ENCODE measurements at places on chromosomes 4 and X. TPM values are rescaled to one million over a fixed set of nuclear protein-coding genes. Genes with fewer than 3 reads are reported as not detected.
A peak's percentile ranks its signal among the peaks of the same experiment; 100 is the strongest.

DNA sequence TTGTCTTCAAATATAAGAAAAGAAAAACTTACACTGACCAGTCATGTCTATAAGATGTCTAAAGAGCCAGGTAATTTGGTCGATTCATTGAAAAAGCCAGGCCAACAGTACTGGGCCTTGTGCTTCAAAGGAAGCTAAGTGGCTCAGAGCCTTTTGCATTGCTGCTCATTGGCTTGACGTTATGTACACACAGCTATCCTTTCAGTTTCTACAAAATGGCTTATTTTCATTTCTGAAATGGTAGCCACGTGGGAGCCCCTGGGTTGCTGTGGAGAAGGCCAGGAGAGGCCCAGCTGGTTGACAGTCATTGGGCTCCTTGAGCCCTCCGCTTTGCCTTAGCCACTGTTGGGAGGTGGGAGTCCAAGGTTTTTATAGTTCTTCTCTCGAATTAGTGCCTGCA is 199.1 kb upstream of the CXorf66 start:
- no peak for DNase-seq

DNA sequence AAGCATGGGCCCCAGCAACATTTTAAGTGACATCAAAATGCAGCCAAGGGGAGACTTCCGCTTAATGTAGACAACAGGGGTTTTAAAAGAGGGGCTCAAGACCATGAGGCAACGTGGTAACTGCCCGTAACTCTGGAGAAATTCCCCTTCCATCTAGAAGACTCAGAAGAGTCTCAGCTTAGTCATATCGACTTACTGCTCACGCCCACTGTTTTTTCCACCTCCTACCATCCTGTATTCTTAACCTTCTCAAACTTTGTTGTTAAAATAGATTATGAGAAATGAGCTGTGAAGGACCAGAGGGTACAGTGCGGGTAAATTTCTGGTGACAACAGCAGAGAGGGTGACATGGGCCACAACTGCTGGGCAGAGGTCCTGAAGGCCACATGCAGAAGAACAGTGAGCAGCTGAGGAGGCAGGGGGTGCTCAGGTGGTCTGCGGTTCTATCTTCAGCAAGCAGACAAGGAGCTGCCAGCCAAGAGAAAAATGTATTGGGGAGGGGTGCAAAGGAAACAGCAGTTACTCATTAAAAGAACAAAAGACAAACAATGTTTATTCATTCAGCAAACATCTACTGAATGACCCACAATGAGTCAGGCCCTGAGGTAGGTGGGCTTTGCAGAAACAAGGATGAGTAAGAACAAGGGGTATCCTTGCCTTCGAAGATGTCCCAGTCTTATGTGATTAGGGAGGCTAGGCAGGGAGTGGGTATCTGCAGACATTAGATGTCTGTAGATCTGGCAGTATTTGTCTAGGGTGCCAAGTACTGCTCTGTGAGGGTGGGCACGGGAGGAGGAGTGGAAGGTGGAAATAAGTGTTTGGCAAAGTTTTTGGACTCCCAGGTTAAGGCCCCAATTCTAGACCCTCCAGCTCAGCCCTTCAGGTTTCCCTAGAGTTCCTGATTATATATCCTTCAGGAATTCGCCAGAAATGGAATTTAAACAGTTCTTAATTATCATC is 175.3 kb downstream of the TSPAN5 start:
- DNase-seq, result no peak

GRCh38 chrX:103539695-103540094 is 20.4 kb upstream of the RAB40A start:
- no peak for DNase-seq

GRCh38 chr4:13322681-13323101 is 161.4 kb downstream of the RAB28 start:
- DNase-seq, result no peak

- DNase-seq, result no peak
Observed at GRCh38 chrX:118231464-118231863, 114.4 kb upstream of the WDR44 start.

DNA sequence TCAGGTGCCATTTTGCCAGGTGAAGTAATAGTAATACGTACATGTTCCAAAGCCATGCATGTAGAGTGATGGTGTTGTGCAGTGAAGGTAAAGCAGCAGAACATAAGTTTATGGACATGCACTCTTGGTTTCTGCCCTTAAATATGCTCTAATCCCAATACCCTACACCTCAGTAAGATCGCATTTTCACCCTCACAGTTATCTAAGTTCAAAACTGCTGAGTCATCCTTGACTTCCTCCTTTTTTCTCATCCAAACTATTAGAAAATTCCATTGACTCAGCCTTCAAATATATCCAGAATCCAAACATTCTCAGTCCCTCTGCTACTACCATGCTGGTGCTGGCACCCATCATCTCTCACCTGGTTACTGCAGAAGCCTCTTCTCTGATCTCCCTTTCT is 652.9 kb upstream of the IGFBP7 start:
- no peak for DNase-seq

GRCh38 chr4:148118633-148119032 is 323.6 kb downstream of the NR3C2 start:
- no peak for DNase-seq

GRCh38 chrX:821327-822107 is 190.9 kb downstream of the SHOX start:
- DNase-seq, result no peak

DNA sequence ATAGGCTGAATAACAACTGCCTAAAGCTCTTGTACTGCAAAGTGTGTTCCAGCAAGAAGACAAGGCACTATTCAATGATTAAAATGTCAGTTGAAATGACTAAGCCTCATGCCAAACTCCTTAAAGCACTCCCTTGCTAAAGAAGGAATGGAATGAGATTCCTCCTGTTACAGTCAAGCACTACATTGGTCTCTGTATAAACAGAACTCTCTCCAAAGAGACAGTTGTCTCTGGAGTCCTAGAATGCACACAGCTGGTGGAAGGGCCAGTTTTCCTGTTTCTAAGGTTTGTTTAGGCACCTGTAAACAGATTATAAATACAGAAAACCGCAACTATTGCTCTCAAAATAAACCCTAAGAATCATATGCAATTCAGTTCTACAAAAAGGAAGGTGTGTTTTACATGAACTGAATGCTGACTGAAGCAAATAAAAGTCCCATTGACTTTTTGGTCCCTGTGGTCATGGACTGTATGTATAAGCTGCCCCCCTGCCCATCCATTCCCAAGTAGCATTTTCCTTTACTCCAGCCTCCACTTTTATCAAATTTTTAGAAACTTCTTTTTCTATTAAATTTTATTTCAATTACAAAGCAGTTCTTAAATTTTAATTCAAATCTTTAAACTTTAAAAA is 47.0 kb downstream of the FAT1 start:
- no peak for DNase-seq

DNA sequence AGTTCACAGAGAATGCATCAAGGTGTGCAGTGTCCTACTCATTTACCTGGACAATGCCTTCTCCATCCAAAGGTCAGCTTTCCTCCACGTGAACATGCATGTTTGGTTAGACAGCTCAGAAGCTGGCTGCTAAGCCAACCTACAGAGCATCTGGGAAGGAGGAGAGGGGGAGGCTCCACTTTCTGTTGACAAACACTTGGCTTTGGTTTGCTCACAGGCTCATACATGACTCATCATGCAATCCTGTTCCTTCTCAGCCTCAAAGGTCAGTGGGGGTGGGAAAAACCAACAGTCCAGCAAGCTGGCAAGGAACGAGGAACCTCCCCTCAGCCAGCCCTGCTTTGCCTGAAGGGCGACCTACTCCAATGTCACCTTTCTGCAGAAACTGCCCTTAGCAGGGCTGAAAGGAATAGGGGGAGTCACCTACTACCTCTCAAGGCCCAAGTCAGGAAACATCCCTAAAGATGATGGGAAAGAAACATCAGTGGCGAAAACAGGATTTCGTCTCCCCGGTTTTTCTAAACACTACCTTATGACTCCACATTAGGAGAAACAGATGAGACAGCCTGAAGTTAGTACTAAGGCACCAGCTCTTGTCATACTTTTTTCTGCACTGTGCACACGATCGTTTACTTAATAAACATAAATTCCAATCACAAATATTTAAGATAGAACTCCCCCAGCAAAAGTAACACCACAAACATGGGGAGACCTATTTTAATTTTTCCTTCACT is 37.9 kb downstream of the RELL1 start:
- peak; percentile 86 for DNase-seq

- DNase-seq, result no peak
Observed at GRCh38 chr4:10354746-10355145, 102.5 kb downstream of the ZNF518B start.

DNA sequence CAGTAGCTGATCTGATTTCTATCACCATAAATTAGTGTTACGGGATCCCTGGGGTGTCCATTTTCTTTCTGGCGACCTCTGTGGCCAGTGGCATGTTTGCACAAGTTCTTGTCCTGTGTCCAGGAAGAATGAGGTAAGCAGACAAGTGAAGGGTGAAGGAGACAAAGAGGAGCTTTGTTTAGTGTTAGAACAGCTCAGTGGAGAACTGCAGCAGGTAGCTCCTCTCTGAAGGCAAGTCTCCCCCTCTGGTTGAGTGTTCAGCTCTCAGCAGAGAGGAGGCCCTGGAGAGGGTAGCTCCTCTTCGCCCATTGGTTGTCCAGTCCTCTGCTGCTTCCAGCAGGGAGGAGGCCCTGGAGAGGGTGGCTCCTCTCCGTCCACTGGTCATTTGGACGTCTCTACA is 47.2 kb downstream of the DMP1 start:
- DNase-seq, result no peak

DNA sequence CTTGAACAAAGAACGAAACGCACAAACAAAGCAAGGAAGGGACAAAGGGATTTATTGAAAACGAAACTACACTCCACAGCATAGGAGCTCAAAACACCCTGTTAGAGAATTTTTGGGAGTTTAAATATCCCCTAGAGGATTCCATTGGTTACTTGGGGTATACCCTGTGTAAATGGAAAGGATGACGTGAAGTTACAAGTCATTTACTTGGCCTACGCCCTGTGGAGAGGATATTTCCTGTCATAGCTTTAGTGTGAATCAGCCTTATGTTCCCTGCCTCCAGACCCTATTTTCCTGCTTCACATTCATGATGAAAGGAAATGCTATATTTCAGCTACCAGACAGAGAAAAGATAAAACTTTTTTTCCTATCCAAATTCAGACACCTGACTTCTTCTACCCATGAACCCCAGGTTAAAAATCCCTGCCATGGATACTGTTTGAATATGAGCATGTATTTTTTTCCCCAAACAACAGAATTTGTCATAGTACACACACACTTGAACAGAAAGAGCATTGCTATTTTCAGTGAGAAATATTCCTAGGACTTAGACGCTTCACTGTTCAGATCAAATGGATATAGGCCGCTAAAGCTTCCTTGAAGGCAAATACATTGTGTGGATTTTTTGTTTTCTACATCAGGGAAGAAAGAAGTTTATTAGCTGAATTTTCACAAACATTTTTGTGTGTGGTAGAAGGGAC is 20.4 kb downstream of the PIN4 start:
- DNase-seq, result peak; percentile 35

GRCh38 chr4:5376015-5376414 is 324.7 kb downstream of the STK32B start:
- no peak for DNase-seq

DNA sequence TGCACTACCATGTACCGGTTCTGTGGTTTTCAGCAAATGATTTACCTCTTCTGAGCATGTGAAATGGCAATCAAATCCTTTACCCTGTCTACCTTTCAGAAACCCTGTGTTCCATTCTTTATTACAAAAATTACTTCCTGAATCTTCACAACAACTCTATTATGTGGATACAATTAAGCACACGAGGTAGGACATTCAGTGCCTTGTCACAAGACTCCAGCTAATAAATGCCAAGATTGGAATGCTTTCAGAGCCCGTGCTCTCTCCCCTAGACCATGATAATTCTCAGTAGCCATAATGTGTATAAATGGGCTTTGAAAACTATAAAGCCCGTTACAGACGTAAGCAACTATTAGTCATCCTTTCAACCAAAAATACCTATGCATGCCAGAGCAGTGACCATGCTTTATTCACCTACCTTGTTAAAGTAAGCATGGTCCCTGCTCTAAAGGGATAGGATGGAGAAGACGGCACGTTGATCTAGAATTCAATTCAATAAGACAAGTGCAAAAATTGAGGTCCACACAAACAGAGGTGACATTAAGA is 2.4 kb downstream of the RXFP1 start:
- DNase-seq, result no peak

DNA sequence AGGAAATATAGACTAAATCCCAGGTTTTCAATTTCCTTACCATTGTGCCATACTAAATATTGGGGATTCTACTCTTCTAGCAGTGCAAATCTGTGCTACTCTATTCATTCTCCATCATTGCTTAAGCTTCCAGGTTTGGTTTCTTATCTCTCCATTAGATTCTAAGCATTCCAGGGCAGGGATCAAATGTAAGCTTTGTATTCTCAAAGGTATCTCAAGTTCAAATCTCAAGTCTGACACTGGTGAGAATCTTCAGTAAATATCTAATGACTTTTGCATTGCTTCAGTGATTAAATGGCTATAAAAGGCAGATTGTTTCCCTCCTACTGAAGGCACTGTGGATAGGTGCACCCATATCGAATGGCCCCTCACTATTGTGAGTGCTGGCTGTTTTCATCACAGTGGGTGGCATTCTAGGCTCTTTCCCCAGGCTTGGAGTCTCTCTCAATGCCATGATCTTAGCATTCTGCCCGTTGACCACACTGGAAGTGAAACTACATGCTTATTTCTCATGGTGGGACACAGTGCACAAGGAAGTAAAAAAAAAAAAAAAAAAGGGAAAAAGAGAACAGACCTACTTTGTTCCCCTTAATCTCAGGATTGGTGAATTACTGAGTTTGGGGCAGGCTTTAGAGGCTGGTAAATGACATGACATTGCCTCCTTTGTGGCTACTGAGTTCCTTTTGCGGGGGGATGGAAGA is 28.7 kb downstream of the FAM9C start:
- DNase-seq, result no peak

DNA sequence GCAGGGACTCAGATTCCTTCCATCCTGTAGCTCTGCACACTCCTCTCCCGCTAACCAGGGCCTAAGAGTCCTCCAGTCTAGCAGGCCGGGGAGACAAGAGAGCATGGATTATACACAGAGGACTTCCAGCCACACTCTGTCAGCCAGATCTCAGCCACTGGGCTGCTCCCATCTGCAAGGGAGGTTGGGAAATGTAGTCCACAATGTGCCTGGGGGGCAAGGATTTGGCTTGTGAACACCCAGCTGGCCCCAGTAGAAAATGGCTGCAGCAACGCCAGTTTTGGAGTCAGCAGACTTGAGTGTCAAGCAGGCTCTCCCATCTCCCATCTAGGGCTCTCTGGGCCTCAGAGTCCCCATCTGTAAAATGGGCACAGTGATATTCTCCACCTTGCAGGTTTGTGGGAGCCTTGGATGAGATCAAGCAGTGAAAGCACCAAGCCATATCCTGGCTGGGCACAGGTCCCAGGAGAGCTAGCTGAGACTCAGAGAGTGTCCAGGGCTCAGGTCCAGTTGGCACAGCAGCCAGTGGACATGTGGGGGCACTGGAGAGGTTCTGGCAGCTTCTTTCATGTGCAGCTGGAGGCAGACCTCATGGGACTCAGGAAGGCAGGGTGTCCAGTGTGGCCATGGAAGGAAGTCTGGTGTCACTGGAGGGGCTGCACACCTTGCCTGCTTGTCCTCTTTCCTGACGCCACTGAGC is 14.6 kb downstream of the PSAPL1 start:
- DNase-seq, result no peak

Gene GLRA2
- not detected for total RNA-seq

Gene PNMA3
- under 0.01 TPM for total RNA-seq

Gene ADH1B
- not detected for total RNA-seq

Gene MORF4L2
- 695 TPM for total RNA-seq

Gene AKAP14
- total RNA-seq, result not detected

Gene SLC34A2
- total RNA-seq, result not detected

Gene RBMXL3
- total RNA-seq, result not detected

Gene RNF150
- total RNA-seq, result 0.07 TPM

Gene F11
- not detected for total RNA-seq

Gene ADAD1
- not detected for total RNA-seq

Gene DMD
- 4.0 TPM for total RNA-seq
